ENCODE measurements at places on chromosomes 11 and 22. TPM values are rescaled to one million over a fixed set of nuclear protein-coding genes. Genes with fewer than 3 reads are reported as not detected.

- no peak for DNase-seq
Measured at GRCh38 chr22:41415554-41415953, 31.0 kb downstream of the TOB2 start.

Gene CDC42EP1
- 23.6 TPM for total RNA-seq

Gene SLC25A18
- 2.6 TPM for total RNA-seq

Gene DUSP8
- total RNA-seq, result 13.5 TPM

DNA sequence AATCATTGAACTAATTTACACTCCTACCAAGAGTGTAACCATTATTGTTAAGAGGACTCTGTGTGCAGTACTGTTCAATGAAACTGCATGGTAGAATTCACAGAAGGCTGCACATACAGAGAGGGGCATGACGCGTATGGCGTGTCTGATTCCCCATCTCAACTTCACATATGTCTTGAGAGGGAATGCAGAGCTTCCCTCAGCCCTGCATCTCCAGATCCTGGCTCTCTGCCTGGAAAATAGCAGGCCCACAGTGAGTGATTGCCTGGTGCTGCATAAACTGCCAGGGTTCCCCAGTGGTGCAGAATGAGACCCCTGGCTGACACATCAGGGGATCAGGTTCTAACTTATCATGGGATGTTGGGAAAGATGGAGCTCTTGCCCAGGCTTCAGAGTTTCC is 260.2 kb upstream of the ISX start:
- DNase-seq, result no peak

DNA sequence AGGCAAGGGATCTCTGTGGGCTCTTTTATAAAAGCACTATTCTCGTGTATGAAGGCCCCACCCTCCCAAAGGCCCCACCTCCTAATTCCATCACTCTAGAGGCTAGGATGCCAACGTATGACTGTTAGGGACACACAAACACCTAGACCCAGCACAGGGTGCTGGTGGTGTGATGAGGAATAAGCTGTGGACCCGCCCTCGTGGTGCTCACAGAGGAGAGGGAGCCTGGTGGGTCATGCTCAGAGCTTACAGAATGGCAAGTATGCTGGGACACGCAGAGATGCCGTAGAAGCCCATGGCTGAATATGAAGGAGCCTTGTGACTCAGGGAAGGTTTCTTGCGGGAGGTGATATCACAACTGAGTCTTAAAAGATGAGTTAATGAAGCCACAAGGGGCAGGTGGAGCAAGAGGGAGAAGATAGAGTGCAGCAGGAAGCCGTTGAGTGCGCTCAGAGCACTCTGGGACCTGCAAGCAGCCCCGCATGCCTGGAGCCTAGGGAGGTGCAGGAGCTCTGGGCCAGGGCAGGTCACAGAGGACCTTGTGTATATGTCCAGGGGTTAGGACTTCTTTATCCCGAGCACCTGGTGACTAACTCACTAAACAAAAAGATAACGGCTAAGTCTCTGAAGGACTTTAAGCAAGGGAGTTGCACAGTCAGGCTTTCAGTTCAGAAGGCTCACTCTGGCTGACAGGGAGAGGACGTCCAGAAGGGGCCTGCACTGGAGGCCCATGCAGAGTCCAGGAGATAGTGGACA is 160.9 kb downstream of the TRIM29 start:
- DNase-seq, result no peak

DNA sequence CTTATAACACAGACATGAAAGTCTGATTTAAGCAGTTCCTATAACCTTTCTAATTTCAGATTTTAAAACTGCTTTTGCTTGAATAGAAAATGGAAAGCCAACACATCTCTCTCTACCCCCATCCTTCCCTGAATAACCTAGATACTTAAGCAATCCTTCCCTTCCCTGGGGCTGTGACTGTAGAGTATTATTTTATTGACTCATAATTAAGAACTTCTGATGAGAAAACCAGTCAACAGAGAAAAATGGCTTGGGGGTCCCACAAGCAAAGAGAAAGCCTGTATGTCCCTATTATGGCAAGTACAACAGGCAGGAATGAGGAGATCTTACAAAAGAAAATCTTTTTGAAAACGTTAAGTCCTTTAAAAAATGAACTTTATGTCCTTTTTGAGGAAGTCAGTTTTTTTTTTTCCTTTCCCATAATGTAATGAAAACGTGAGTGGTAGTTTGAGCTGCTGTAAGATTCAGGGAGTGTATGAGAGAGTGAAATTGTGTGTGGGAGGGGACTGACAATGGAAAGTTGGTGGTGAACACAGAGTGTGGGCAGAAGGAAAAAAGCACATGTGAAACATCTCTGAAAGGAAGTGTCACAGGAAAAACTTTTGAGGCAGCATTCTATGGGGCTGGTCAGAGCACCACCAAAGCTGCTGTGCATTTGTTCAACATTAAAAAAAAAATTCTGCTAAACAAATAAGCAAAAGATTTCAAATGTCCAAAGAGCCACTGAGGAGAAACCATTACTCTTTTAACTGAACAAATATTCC is 154.6 kb downstream of the MAML2 start:
- no peak for DNase-seq

DNA sequence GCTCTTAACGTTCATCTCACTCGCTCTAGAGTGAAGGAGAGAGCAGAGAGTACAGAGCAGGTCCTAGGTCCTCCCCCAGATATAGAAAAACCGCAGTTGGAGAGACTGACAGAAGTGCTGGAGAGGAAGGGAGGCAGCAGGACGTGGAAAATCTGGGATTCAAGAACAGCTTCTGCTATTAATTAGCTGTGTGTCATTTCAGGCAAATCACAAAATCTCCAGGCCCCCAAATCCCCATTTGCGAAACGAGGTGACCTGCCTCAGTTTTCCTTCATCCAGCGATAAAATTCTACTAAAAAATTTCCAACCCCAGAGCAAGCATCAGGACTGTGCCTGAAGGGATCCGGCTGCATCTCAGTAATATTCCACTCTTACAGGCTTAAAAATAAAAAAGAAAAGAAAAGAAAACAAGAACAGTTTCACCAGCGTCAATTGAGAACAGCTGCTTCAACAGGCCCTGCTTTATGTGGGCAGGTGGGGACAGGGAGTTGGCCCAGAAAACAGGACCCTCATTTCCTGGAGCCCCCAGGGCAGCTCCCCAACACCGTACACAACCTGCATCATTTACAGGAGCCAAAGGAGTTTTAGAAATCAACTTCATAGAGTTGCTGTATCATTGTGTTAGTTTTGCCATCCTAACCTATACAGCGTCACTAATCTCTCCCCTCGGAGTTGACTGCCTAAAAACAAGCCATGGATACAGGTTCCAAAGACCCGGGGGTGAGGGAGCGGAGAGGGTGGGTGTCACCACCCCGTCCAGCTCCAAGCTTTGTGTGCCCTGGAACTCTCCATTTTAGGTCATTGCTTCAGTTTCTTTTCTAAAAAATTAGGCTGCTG is 2.3 kb upstream of the MALAT1 start:
- DNase-seq, result peak; percentile 17

DNA sequence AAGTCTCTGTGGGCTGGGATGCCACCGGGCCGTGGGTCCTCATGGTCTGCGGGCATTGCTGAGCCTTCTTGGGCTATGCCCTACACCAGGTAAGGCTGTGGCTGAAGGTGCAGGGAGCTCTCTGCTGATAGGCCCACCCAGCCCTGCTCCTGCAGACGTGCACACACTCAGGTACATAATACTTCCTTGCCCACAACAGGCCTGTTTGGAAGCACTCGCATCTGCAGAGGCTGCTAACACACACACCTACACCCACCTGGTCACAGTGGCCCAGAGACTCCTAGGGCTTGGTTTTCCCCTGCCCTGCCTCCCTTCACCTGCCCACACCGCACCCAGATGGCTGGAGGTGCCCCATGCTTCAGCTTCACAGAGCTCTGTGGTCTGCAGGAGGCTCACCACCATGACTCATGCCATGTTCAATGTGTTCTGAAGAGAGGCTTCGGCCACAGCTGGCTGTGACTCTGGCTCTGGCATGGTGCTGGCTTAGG is 72.8 kb upstream of the KCNQ1OT1 start:
- no peak for DNase-seq

- DNase-seq, result no peak
Measured at GRCh38 chr11:79083352-79083751, 357.5 kb downstream of the TENM4 start.

DNA sequence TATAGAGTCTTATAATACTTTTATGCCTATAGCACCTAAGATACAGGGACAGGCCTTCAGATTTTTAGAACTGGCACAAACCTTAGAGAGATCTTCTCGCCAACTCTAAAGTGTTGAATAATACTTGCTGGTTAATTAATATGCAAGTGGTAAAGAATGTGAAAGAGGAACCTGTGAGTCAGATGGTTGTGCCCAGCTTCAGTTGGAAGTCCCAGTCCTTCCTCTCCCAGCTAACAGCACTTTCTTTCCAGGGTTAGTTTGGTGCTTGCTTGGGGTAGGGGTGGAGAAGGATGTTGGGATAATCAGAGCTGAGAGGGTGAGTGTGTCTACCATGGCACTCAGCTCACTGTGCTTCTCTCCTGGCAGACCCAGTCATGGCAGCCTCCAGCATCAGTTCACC is 4.9 kb upstream of the TMEM132A start:
- no peak for DNase-seq

Gene PELI3
- total RNA-seq, result 12.3 TPM

Gene DCUN1D5
- 21.7 TPM for total RNA-seq

- no peak for DNase-seq
Measured at GRCh38 chr22:38027487-38027886, 29.7 kb upstream of the PICK1 start.

- DNase-seq, result no peak
Measured at GRCh38 chr22:37121887-37122591, 12.5 kb upstream of the TMPRSS6 start.

- no peak for DNase-seq
Measured at GRCh38 chr11:115919341-115920091, 415.3 kb upstream of the CADM1 start.

GRCh38 chr11:76683161-76684095 is 12.9 kb upstream of the LRRC32 start:
- no peak for DNase-seq

DNA sequence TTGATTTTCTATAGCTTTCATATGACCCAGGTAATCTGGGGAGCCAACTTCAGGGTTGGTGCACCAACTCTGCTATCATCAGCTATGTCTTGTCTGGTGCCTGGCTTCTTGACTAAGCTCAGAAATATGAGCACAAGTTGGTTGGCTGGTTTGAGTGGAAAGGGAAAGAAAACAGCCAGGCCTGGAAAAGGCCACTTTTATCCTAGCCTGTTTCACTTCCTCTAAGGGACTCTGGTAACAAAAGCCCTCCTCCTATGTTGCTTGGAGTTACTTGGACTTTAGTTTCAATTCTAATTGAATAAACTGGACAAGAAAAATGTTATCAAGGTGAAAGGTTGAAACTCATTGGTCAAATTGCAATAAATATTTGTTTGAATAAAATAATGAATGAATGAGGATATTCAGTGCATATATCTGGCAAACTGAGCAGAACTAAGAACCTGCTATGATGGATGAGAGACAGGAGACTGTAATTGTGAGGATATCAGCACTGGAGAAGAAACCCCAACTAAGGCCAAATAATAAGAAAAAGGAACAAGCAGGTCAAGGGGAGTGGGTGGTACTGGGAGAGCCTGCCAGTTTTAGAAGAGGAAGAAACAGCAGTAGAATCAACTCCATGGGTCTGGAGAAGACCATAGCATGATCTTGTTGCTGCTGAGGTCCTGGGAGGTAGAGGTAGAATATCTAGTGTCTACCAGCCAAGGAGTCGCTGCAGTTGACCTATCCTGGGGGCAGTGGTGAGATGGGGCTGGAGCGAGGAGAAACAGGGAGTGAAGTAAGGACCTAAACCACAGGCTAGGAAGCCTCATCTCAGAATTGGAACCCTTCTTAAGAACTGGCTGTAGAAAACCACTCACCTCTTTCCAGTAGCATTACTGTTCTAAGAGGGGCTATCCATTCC is 8.2 kb downstream of the ROBO4 start:
- no peak for DNase-seq

DNA sequence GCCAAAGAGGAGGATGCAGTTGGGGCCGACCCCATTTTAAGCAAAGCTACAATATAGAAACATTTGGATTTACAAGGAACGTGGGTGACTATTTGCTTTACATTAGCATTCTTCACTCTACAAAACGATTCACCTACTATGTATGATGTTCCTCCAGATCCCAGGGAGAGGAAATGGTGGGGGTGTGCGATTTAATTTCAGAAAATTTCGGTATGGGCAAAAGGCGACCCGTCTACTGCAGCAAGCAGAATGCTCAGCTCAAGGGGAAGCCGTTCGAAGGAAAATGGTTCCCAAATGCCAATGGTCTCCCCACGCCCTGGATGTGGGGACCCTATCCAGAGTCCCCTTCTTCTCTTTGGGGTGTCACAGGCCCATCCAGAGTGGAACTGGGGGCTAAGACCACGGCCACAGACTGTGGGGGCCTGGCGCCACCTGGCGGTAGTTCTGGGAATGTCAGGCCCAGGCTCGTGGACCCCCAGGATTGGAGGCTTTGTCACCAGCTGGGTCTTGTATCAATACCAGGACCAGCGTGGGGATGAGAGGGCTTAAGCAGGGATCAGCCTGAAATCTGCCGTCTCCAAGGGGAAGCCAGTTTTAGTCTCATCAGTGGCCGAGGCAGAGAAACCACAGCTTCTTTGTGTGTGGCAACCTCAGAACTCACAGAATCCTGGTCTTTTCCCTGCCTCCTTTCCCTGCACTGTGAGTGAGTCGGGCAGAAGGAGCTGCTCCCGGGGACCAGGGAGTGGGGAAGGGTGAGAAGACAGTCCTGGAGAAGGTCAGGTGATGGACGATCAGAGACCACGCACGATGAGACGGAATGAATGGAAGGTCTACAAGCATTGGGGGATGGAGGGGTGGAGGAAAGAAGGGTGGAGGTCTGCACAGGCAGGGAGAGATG is 8.4 kb downstream of the LRRC10B start:
- DNase-seq, result peak; percentile 80

Gene MYBPC3
- total RNA-seq, result 1,568 TPM

DNA sequence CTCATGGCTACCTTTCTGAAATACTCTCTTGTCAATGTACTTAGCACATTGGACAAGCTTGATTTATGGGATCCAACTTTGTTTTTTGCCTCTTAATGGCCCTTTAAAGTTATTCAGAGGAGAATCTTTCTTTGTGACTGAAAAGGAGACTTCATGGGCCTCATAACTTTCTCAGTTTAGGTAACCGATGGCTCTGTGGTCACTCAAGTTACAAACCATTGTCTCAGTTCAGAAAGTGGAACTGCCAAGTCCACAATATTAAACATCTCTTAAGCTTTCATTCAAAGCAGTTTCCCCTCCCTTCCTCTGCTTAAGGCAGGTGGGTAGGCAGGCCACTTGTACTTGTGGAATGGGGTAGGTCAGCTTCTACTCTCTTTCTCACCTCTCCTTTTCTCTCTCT is 12.3 kb upstream of the ARL14EP start:
- DNase-seq, result no peak

Gene OR52K2
- total RNA-seq, result 0.29 TPM

- no peak for DNase-seq
Measured at GRCh38 chr11:113119074-113119473, 157.9 kb downstream of the NCAM1 start.

GRCh38 chr11:94814272-94814976 is 46.3 kb downstream of the AMOTL1 start:
- DNase-seq, result no peak

Gene OR5AS1
- total RNA-seq, result not detected

All from right cardiac atrium (tissue), 5 donors.